ENCODE measurements at places on chromosomes 6 and 20.
A peak's percentile ranks its signal among the peaks of the same experiment; 100 is the strongest.

DNA sequence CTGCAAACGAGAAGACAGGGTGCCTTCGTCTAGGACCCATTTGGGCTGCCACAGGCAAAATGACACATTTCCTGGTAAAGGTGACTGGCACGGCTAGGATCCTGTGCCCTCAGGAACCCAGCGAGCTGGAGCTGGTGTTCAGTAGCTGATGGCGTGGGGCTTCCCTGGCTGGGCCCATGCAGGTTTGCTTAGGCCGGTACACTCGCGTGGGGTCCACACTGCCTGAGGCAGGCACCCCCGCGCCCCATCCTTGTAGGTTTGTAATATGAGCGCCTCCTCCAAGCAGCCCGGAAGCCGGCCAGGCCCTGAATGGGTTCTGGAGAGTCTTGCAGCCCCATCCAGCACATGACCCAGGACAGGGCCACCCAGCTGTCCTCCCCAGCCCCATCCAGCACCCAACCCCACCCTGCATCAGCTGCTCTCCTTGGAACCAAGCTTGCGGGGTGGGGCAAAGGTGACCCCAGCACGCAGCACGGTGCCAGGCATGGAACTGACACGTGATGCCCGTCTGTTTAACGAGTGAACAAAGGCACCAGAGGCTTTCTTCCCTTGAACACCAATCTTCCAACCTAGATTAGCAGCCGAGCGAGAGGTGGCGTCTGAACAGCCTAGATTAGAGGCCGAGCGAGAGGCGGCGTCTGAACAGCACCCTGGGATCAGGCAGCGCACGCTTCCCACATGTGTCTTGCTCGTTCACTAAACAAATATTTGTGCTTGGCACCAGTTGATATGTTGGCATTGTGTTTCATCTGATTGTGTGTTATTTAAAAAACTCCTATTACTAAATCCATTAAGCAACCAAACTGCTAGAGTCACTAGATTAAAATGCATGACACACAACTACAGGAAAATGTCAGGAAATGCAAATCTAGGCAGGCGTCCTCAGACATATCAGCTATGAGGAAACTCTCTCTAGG lies 112.1 kb downstream of the DLL1 start:
- DNase-seq, result peak; percentile 81

DNA sequence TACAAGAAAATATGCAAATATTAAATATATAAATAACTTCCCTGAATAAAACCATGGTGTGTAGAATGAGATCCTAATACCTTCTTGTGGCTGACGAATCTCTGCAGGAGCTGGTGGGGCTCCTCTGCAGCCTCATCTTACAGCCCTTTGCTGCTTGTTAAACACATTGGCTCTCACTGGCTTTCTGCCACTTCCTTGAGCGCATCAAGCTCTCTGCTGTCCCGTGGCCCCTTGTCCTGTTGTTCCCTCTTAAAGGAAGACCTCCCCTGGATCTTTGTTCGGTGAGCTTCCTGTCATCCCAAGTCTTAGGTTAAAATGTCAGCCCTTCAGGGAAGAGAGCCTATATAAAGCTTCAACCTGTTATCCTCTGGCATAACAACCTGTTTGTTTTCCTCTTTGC lies 519.6 kb downstream of the DOK5 start:
- DNase-seq, result no peak

- no peak for DNase-seq
Measured at GRCh38 chr20:46703435-46703834, 6.0 kb upstream of the SLC2A10 start.

GRCh38 chr6:29809249-29809648 lies 18.4 kb upstream of the HLA-G start:
- DNase-seq, result no peak

- DNase-seq, result no peak
Measured at GRCh38 chr20:24109537-24109936, 121.0 kb upstream of the GGTLC1 start.

DNA sequence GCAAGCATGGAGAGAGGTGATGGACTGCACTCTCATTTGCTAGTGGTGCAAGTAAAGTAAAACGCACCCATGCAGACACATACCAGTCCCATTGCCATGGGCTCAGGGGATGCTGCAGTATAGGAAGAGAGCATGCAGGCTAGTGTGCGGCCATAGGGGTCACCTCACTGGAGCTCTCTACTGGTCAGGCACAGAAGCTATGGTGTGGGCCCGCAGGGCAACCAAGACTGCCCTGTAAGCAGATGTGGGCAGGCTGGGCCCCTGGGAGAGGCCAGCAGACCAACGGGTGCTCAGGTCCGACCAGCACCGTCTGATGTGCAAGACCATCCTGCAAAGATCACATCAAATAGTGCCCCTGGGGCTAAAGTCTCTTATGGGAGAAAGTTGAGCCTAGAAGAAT lies 290.7 kb downstream of the HTR1B start:
- no peak for DNase-seq

DNA sequence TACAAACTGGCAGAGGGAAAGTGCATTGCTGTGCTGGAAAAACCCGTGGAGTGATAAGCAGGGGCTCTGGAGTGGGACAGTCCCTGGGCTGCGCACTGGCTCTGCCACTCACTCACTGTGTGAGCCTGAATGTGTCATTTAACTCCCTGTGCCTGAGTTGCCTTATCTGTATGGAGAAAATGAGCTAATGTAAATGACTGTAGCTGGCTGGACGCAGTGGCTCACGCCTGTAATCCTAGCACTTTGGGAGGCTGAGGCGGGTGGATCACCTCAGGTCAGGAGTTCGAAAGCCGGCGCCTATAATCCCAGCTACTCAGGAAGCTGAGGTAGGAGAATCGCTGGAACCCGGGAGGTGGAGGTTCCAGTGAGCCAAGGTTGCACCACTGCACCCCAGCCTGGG lies 18.4 kb upstream of the RPN2 start:
- DNase-seq, result no peak

GRCh38 chr6:15572296-15573016 lies 90.4 kb downstream of the DTNBP1 start:
- no peak for DNase-seq

- no peak for DNase-seq
Measured at GRCh38 chr6:129307845-129308244, 402.1 kb downstream of the ARHGAP18 start.

DNA sequence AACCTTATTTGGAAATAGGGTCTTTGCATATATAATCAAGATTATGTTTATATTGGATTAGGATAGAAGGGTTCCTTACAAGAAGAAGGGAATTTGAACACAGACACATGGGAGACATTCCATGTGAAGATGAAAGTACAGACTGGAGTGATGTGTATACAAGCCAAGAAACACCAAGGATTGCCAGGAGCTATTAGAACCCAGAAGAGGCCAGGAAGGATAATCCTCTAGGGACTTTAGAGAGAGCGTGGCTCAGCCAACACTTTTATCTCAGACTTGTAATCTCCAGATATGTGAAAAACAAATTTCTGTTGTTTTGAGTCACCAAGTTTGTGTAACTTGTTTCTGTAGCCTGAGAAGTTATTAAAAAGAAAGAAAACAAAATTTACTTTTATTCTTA lies 1173.9 kb upstream of the CITED2 start:
- DNase-seq, result no peak

- no peak for DNase-seq
Measured at GRCh38 chr20:47191074-47191673, 165.3 kb downstream of the ZMYND8 start.

Measured in NCI-H2081 treated with DMSO at 0.1 percent for 48 hours (cell line).